Stimulated activated CD4-positive, alpha-beta T cell treated with anti-CD3 and anti-CD28 coated beads, TNF-alpha, amount 100 ng/mL, for 24 hours (primary cell): ENCODE measurements at places on chromosomes 5 and 9.

- no peak for DNase-seq
These were observed 145.5 kb upstream of the HAPLN1 start for GRCh38 chr5:83866181-83866580.

GRCh38 chr9:99601571-99602111 lies 220.0 kb upstream of the NR4A3 start:
- DNase-seq: no peak

GRCh38 chr5:66741394-66741793 lies 145.2 kb downstream of the MAST4 start:
- DNase-seq: no peak

- DNase-seq: no peak
These were observed 69.8 kb downstream of the MRPL36 start for GRCh38 chr5:1729641-1730486.

- DNase-seq: no peak
These were observed 132.9 kb downstream of the SREK1 start for GRCh38 chr5:66276986-66277385.

- no peak for DNase-seq
These were observed 10.4 kb downstream of the PSAT1 start for GRCh38 chr9:78307360-78307759.

DNA sequence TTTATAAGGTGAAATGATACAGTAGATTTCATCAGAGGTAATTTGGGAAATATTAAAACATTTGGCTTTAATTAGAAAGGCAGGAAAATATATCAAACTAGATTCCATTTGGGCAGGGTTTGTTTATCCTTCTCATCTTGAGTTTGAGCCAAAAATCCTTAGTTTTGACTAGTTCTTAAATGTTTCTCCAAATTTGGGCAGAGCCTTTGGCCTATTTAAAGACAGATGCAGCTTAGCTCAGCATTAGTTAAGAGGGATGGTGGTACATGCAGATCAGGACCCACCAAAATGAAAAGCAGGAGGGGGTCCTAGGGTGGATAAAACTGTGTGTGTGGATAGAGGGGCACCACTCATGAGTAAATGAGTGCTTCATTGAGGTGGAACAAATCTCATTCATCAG lies 20.3 kb upstream of the ARRDC3 start:
- no peak for DNase-seq

DNA sequence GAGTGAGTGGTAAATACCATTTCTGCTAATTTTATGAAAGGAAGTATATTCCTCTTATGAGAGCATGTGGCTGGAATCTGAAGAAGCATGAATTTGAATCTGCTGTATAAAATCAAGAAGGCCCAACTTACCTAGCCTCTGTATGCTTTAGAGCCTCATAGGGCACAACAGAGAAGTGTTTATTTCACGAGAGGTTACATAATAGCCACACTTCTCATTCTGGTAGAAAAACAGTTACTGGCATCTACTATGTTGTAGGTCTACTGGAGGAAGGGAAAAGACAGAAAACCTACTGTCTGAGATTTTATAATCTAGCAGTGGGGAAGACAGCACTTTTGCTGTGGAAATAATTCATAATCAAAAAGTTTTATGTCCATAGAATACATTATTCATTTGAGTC lies 172.6 kb upstream of the ZNF608 start:
- no peak for DNase-seq

DNA sequence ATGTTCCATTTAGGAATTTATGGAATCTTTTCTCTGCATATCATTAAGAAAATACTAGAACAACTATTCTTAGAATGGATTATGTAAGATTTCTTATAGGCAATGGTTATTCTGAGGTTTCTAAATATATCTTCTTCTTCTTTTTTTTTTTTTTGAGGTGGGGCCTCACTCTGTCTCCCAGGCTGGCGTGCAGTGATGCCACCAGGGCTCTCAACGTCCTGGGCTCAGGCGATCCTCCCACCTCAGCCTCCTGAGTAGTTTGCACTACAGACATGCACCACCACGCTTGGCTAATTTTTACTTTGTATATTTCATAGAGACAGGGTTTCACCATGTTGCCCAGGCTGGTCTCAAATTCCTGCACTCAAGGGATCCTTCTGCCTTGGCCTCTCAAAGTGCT lies 137.2 kb downstream of the SREK1 start:
- no peak for DNase-seq

- DNase-seq: no peak
These were observed 1863.4 kb downstream of the EFNA5 start for GRCh38 chr5:105807290-105807689.

DNA sequence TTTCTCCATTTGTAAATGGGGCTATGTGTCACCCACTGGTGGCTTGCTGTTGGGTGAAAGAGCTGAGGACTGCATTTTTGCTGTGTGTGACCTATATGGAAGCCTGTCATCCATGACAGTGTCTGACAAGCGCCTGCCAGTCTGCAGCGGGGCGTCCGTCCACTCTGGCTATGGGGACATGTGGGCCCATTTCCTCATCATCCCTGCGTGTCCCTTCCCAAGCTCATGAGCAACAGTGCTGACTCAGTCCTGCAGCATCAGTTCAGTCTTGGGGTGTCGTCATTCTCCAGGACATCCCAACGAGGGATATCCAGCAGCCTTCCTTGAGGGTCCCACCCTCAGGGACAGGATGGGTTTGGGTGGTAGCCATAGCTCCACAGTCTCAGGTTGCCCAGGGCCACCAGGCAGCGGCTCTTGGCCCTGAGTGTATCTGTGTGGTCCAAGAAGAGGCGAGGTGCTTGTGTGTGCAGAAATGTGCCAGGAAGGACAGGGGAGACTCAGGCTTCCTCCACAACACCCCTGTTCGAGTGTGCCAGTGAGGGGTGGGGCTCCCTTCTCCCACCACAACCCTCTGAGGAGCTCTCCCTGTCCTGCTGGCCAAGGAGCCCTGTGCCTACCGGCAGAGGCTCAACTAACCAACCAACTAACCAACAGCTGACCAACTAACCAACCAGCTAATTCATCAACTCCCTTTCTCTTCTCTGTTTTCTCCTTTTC lies 2.1 kb downstream of the FGD3 start:
- no peak for DNase-seq

DNA sequence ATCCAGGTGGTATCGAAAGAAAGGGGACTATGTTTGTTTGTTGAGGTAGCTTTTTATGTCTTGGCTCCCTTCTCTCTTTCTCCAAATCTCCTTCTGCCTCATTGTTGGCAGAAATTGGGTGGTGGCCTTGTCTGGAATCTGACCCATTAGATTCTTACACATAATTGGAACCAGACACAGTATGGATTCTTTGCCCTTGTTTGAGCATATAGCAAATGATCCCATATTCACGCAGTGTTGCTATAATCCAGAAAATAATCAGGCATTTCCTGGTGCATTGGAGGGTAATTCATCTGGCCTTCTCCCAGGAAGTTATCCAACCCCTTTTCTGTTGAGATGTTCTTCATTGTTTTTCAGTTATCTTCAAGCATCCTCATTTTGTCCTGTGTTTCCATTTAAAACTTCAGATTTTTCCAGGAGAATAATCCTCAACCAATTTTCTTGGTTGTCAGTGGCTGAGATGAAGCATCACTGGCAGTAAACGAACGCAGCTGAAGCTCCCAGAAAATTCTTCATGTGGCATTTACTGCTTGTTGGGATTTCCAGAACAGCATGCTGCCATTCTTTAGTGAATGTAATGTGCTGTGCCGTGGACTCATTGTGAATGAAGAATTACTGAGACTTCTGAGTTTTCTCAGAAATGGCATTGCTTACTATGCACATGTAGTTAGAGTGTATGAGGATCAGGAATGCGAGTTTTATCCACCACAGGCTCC lies 70.5 kb upstream of the NTRK2 start:
- no peak for DNase-seq

DNA sequence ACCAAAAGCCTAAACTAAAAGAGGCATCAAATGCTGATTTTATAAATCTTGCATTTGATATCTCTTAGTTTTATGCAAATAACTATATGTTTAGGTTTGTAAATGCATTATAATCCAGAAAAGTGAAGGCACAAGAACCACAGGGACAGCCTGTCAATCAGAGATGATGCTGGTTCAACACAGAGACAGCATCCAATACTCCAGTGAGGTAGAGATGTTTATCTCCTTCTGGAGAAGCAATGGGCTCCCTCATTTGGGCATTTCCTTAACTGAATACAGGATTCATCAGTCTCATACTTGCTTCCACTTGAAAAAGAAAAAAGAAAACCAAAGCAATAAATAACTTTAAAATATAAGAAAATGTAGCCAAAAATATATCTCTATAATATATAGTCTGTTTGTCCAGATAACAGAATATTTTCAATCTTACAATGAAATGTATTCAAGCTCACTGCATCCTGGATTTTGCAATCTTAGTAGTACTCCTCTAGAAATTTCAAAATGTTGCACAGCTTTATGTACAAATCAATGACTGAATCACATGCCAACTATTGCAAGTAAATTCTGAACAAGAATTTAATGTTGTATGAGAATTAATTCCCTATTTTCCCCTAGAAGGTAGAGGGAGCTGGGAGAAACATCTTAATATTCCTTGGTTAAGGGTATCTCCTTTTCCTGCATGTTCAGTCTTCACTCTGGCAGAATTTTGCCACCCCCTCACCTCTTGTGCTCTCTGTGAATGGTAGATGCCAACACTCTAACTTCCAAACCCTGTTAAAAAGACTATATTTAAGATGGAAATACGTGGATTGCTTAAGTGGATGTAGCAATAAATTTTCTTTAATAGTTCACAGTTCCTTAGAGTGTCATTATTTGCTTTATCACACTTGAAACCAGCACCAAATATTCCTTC lies 191.1 kb upstream of the GAS1 start:
- no peak for DNase-seq

GRCh38 chr9:116658265-116658664 lies 28.8 kb upstream of the TRIM32 start:
- no peak for DNase-seq

- DNase-seq: no peak
These were observed 156.4 kb upstream of the ADAMTS16 start for GRCh38 chr5:4983701-4984100.

- DNase-seq: no peak
These were observed 218.9 kb downstream of the NXNL2 start for GRCh38 chr9:88753691-88754367.

- DNase-seq: peak; percentile 34
These were observed 28.4 kb downstream of the ZFP62 start for GRCh38 chr5:180832638-180833068.

DNA sequence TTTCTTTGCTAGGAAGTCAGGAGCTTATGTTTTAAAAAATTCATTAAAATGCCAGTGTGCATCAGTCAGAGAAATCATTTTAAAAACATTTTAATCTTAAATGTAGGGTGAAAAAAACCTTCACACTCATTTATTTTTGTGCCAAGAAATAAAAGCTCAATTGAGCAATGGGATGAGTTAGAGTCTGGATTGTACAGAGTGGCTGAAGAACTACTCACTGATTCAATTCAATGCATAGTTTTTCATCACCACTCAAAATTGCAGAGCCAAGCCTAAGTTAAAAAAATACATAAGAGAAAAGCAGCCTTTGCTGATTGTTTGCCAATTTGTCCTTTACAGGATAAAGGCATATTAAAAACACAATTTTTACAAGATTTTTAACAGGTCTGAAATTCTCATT lies 168.2 kb upstream of the DMRTA1 start:
- no peak for DNase-seq

DNA sequence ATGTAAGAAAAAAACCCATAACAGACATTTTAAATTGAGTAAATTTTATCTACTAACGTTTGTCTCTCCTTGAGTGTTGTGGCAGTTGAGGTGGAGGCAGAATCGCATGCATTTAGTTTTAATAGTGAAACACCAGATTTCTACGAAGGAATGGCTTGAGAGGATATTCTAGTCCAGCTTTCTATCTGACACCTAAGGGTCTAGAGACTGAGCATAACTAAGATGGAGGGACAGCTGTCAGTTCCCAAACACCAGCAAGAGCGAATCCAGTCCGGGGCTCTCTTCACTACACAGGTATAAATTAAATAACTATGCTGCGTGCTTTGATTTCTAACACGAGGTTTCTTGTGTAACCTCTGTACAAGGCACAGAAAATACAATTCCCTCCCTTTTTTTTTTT lies 1.4 kb downstream of the NCBP1 start:
- DNase-seq: no peak

- no peak for DNase-seq
These were observed 651.4 kb upstream of the DMAC1 start for GRCh38 chr9:8450810-8451545.

DNA sequence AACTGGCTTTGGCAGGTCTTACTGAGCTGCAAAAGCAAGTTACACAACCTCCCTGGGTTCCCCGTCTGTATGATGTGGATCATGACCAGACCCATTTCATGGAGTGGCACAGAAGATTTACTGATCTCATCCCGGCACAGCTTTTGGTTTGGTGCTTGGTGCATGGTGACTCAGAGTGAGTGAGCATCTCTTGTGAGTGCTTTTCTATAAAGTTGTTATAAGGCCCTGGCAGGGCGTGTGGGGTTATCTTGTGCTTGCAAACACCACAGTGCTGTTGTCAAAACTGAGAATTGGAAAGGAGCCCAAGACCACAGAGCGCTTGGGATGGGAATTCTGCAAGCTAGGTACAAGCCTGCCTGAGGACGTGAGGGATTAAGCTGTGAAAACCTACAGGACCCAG lies 425.2 kb downstream of the GADD45G start:
- no peak for DNase-seq

GRCh38 chr9:126395439-126396212 lies 69.0 kb downstream of the MVB12B start:
- no peak for DNase-seq

GRCh38 chr9:100856238-100856637 lies 172.3 kb upstream of the PLPPR1 start:
- DNase-seq: no peak

DNA sequence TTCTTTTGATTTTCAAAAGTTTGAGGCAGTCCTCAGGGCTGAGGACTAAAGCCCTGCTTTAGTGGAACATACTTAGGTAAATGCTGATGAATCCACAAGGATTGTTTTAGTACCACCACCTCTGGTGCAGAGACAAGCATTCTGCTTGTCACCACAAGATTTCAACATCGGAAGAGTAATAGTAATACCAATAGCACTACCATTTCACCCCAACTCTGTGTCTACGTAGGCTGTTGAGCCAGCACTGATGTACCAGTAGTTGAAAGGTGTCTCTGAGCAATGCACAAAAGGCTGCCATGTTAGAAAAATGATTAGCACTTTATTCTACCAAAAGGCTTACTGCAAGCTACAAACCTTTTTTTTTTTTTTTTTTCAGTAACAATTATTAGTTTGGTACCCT lies 213.2 kb upstream of the SLC24A2 start:
- no peak for DNase-seq

DNA sequence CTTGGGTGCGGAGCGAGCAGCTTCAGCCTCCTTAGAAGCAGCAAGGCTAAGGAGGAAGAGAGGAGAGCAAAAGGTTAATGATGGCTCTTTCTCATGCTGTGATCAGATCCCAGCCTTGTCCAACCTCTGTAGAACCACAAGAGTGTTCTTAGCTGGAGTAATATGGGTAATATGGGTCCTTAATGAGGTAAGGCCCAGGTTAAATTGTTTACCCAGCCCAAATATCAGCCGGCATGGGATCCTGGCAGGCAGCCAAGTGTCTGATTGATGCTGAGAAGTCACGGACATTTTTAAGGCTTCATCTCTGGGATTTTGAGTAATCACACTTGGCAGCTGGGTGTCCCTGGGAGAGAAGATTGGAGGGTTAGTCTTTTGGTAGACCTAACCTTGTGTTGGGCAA lies 32.3 kb downstream of the GLRA1 start:
- DNase-seq: no peak
